Pancreas (tissue), 10 donors: ENCODE measurements at places on chromosomes 6 and 20. TPM values are rescaled to one million over a fixed set of nuclear protein-coding genes. Genes with fewer than 3 reads are reported as not detected.

SGK2 gene
- total RNA-seq, result 15.6 TPM

PLA2G7 gene
- total RNA-seq, result 0.14 TPM

PPIL6 gene
- 3.2 TPM for total RNA-seq

HLA-DQB1 gene
- total RNA-seq, result 1.9 TPM
